ENCODE measurements at places on chromosomes 11 and 22.

DNA sequence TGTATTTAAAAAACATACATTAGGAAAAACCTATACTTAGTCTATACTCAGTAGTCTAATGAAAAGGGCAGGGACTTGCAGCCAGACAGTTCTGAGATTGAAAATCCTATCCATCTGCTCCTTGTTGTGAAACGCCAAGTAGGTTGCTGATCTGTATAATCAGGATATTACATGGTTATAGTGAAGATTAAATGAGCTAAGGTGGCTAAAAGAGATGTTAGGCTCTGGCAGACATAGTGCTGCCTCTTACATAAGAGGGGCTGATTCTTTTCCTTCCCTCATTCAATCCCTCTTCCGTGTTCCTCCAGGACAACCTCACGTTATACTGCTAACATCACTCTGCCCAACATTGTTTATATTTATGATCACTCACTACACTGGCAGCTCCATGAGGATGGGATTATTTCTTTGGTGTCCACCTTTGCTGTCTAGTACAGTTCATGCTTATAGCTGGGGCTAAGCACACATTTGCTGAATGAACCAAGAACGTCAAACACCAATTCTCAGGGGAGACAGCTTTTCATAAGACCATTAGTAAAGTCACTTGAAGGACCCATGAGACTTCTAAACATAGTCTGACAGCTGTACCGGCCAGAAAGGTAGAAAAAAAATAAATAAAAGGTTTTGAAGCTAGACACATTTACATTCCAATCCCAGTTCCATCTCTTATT, 46.3 kb downstream of the GAB2 start:
- no peak for DNase-seq

DNA sequence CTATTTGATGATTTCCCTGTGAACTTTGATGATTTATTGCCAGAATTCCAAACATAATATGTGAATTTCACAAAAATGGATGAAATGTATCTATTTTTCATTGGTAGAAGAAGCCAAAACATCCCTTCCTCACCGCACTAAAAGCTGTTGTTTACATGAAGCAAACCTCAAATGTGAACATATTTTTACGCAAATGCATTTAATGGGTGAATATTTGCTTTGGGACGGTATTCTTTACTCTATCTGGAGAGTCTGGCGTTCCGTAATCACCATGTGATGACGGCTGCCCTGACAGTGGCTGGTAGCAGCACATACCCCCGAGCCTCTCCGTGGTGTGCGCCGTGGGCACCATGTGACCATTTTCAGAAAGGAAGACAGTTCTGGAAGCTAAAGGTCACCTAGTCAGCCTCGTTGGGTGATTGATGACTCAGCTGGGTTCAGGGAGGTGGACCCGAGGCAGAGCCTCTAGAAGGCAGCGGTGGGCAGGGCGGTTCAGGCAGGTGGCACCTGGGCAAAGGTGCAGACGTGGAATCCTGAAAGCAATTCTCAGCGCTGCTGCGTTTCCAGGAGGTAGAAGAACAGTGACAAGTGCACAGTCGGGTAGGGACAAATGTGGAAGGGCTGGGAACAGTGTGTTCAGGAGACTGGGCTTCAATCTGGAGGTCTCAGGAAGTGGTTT, 45.3 kb downstream of the PPARA start:
- no peak for DNase-seq

DNA sequence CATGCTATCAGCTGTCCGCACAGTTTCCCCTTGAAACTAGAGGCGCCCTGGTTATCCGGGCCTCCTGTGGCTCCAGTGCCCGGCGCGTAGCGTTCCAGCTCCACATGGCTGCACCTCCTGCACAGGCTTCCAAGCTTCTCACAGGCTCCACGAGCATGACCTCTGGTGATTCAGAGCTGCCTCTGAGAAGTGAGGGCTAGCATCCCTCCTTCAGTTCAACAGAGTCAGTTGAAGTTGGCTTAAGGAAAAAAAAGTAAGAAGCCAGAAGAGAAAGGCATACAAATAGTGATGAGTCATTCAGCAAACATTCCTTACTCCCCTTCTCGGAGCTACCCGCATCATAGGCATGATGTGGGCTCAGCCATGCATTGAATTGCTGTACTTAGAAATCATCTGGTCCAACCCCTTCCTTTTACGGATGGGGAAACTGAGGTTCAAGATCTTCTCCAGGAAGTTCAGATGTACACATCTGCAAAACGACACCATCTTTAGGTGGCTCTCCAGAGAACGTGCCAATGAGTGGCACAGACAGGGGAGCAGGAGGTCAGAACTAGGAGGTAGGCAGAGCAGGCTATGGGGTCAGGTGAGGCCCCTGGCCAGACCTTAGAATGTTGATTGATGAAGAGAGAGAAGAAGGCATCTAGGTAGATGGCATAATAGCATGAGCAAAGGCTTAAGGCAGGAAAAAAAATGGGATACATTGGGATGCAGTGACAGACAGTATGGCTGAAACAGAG, 216.3 kb upstream of the TBCEL start:
- DNase-seq = no peak

DNA sequence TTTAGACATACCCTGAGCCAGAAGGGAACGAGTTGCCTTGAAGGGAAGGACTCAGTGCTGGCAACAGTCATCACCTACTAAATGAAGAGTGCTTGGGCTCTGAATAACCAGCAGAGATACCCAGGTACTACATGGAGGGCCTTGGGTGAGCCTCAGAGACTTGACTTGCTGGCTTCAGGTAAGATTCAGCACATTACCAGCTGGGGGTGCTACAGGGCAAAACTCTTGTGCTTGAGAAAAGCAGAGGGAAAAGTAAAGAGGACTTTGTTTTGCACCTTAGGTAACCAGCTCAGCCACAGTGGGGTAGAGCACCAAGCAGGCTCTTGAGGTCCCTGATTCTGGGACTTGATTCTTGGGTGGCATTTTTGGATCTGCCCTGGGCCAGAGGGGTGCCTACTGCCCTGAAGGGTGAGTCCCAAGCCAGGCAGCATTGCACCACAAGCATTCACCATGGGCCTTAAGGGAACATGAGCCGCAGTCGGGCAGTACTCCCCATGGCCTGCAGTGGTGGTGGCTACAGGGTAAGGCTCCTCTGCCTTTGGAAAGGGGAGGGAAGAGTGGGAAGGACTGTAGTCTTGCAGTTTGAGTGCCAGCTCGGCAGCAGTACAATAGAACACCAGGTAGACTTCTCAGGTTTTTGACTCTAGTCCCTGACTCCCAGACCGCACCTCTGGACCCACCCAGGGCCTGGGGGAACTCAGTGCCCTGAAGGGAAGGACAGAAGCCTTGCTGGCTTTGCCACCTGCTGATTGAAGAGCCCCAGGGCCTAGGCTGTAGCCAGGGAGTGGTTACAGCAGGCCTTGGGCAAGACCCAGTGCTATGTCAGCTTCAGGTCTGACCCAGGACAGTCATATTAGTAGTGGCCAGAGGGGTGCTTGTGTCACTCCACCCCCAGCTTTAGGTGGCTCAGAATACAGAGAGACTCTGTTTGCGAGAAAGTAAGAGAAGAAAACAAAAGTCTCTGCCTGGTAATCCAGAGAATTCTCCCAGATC, 22.7 kb upstream of the PLEKHA7 start:
- no peak for DNase-seq

- no peak for DNase-seq
Observed at GRCh38 chr11:130213979-130214281, 54.3 kb downstream of the ST14 start.

DNA sequence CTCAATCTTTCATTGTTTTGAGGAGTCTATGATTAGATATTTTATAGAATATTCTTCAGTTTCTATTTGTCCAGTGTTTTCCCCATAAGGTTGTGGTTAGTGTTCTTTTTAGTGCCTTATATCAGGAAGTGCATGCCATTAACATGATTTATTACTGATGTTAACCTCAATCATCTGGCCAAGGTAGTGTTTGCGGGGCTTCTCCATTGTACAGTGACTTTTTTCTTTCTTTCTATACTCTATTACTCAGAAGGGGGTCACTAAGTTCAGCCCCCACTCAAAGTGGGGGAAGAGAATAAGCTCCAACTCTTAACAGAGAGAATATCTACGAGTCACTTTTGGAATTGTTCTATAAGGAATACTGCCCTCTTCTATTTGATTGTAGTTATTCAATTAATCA, 415.8 kb downstream of the DYNC2H1 start:
- DNase-seq = no peak

DNA sequence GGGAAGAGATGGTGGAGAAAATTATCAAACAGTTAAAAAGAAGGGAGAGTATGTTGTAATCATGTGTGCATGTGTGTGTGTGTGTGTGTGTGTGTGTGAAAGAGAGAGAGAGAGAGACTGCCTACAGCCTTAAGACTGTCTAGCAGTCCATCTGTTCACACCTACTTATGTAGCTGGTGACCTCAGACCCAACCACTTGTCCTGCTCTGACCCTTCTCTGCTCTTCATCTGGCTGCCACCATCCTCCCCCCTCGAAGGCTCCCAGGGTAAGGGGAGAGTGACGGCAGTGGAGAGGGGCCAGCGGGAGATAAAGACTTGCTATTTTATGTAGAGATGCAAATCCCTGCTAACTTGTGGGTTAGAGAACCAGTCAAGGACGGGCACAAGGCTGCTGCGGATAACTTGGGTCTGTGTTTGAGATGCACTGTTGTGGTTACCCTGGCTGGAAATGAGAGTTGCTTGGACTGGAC, 24.9 kb upstream of the GRAMD1B start:
- DNase-seq = no peak

DNA sequence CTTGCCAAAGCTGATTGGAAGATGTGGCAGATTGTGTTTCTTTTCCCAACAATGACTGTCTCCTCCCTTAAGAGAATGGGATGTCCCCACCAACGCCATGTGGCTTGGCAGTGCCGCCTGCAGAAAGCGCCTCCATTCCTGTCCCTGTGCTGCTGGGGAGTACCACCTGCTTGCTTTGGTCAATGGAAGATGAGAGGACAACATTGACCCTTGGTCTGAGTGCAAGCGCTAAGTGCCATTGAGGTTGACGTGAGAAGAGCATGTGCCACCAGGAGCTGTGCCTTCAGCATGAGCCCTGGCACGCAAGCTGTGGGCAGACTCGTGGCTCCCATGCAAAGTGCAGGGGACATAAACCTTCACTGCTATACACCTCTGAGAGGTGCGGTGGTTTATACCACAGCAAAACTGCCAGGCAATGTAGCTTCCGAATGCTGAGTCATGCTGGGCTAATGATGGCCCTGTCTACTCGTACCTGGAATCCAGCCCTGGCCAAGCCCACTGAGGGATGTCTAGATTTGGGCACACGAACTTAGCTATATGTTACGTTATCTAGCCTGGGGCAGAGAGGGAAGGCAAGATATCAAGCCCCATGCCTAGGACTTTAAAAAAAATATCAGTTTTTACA, 41.9 kb downstream of the MYEOV start:
- DNase-seq = no peak

DNA sequence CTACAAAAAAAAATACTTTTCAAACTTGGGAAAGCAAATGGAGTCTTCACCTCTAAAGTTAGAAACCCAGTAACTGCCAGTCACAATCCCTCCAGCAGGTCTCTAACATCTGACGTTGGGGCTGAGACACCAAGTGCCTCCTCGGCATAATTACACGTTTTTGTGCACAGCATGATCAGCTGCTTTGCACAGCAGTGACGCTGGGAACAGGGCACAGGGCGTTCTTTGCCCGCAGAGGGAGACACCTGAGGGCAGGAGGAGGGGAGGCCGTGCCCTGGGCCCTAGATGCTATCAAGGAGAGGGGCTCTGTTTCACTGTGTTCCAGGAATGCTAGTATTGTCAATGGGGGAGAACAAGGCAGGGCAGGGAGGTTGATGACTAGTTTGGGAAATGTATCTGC, 120.1 kb downstream of the PARVA start:
- DNase-seq = no peak

Measured in activated CD4-positive, alpha-beta T cell treated with anti-CD3 and anti-CD28 coated beads for 4 hours (primary cell).